Endothelial cell of umbilical vein (primary cell): ENCODE measurements at places on chromosomes 12 and 14. TPM values are rescaled to one million over a fixed set of nuclear protein-coding genes. Genes with fewer than 3 reads are reported as not detected.

FAM186B gene
- 0.21 and 0.33 TPM in 2 replicates for total RNA-seq

- H3K27me3 ChIP-seq = no peaks in the 10 kb centered on the region
- peaks cover 43% of the 10 kb centered on the region for H3K4me1 ChIP-seq
- DNase-seq = no peak
- H3K4me3 ChIP-seq = no peak overlapping the region
- H3K36me3 ChIP-seq = no peaks in the 10 kb centered on the region
Observed at GRCh38 chr14:59339524-59340330, 125.5 kb downstream of the GPR135 start.

DNA sequence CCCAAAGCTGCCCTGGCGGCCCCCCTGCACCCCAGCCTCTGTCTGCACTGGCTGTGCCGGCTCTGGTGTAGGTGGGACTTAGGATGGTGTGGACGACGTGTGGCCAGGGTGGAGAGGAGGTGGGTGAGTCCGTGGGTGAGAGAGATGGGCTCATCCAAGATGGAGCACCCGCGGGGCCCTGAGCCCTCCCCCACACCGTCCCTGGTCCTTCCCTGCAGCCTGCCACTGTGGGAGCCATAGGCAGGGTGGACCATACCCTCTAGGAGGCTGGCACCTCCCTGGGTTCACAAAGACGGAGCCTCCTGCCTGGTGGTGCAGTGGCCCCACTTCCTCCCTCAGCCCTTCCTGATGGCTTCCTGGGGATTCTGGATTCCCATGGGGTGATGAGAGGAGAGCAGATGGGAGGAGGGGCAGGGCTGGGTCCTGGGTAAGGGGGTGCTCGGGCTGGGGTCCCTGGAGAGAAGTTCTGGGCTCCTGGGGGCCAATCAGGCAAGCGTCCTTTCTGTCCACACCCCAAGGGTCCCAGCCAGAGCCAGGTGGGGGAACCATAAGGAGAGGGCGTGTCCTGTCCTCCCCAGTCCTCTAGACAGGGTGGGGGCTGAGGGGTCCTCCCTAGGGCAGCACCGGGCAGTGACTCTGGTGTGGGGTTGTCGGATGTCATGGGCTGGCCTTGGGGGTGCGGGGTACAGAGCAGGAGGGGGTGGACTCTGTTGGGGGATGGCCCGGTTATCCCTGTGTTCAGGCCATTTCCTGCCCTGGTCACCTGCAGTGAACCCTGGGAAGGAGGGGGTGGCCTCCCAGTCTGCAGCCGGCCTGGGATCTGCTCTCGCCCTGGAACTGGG lies 384.8 kb downstream of the TMEM121 start:
- no peaks in the 10 kb centered on the region for H3K27me3 ChIP-seq
- H3K27ac ChIP-seq = no peak overlapping the region
- H3K36me3 ChIP-seq = no peaks in the 10 kb centered on the region
- no peak for DNase-seq
- H3K4me1 ChIP-seq = no peaks in the 10 kb centered on the region
- no peak overlapping the region for H3K4me3 ChIP-seq

- H3K36me3 ChIP-seq = no peaks in the 10 kb centered on the region
- DNase-seq = no peak
- no peak overlapping the region for H3K4me3 ChIP-seq
- no peak overlapping the region for H3K27ac ChIP-seq
Observed at GRCh38 chr12:99130808-99131553, 485.9 kb downstream of the APAF1 start.

DNA sequence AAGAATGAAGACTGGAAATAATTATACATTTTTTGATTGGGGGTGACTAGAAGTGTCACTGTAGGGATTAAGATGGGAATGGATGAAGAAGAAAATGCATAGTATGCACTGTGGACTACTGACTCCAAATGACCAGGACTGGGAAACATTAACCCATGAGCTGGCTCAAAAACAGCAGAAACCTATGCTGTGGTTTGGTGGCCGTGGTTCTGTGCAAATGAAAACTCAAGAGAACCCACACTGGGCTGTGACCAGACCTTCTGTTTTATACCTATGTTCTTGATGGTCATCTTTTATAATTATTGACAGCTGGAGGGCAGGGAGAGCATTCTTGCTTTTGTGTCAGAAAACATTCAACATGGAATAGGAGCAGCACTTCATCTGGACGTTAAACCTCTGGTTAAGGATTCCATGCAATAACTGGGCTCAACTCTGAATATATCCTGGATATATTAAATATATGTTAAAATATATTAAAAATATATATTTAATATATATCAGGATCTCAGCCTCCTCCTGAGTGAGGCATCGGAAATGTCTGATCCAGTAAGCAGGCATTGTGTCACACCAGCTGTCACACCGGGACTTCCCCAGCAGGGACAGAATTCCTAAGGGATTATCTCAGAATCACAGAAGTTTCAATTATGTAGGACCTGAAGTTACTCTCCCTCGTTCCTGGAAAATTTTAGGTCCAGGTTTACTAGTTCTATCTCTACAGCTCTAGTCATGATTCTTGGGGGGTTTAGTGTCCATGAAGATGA lies 48.5 kb downstream of the BBS10 start:
- H3K4me3 ChIP-seq = no peak overlapping the region
- no peaks in the 10 kb centered on the region for H3K27me3 ChIP-seq
- H3K36me3 ChIP-seq = no peaks in the 10 kb centered on the region
- H3K4me1 ChIP-seq = no peaks in the 10 kb centered on the region
- H3K27ac ChIP-seq = no peak overlapping the region

GRCh38 chr12:2919249-2919648 lies 28.6 kb downstream of the TULP3 start:
- peaks cover 4% of the 10 kb centered on the region for H3K36me3 ChIP-seq
- peaks cover 11% of the 10 kb centered on the region for H3K4me1 ChIP-seq
- no peak overlapping the region for H3K27ac ChIP-seq
- H3K4me3 ChIP-seq = no peak overlapping the region
- peak; percentile 70 for DNase-seq

KLHDC1 gene
- 1.2 and 1.6 TPM in 2 replicates for total RNA-seq

CCDC63 gene
- total RNA-seq = not detected in 2 replicates

DNA sequence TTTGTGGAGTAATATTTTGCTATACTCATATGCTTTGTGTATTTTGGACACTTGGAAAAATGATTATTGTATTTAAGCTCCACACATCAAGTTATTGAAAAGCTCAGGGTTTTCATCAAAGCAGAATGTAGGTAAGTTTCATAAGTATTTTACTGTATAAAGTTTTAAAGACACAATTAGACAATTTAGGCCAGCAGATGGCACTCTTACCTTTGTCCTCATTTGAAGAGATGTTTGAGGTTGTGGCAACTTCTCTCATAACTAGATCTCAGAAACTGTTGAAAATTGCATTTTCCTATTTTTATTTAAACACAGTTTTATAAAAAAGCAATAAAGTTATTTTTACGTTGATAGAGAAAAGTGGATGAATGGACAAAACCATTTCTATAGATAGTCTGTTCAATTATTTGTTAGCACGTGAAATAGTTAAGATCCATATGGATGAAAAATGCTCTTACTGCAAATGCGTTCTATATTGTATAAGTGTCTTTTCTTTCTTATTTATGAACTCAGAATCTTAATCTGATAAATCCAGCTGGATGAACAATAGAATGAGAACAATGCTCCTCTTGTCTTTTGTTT lies 300.0 kb downstream of the AEBP2 start:
- DNase-seq = peak; percentile 92
- no peaks in the 10 kb centered on the region for H3K36me3 ChIP-seq
- H3K4me3 ChIP-seq = no peak overlapping the region
- peak overlapping the region; percentile 24 for H3K27ac ChIP-seq
